SK-N-SH treated with all-trans-retinoic acid at 6 μM for 48 hours (cell line): ENCODE measurements at places on chromosomes 3 and 15.

DNA sequence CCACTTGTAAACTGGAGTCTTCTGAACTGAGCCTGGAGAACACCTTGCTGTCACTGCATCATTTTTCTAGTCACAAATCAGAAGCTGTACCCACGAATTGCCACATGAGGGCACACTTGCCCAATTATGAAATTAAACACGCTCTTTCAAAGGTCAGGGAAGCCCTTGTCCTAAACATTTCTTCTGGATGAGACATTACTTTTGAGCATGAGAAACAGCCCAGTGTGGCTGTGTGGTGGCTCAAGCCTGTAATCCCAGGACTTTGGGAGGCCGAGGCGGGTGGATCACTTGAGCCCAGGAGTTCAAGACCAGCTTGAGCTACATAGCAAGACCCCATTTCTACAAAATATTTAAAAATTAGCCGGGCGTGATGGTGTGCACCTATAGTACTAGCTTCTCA lies 27.5 kb upstream of the CFAP161 start:
- peak; percentile 90 for ATAC-seq

DNA sequence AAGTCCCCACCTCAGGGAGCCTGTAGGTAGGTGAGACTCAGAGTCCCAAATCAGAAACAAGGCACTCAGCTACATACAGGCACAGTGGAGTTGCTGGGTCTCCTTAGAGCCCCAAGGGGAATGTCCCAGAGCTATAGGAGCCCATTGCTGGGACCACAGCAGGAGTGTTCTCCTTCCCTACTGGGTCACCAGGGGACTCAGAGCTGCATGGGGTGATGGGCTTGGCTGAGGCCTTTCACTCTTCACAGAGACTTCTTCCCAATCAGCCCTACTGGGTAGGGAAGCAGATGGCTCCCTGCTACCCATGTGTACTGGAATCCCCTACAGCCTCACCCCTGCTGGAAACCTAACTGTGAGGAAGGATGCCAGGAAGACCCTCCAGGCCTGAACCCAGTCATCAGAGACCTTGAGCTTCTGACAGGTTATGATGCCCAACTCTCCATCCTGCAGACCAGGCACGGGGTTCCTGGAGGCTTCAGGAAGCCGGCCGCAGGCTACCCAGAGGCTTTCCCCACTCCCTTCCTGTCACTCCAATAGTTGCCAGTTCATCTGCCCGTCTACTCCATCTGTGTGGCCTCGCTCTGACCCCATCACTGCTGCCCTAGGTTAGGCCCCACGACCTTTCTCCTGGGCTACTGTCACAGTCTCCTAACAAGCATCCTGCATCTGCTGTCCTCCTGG lies 24.0 kb downstream of the RASGRF1 start:
- no peak for ATAC-seq

- peak; percentile 46 for ATAC-seq
Observed at GRCh38 chr15:57323806-57324589, 52.3 kb upstream of the CGNL1 start.

DNA sequence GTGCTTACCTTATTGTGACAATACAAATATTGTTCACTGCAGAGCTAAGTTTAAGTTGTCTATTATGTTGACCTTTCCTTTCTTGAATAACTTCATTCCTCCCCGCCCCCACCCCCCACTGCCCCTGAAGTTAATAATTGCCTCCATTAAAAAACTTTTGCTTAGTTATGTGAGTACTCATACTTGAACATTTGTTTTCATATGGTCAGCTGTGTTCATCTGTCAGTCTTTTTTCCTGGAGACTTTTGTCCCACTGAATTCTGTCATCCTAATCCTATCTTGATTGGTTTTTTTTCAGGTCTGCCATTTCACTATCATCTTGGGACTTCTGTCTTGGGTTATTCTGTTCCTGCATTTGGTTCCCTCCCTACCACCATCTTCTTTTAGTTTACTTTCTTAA lies 8.5 kb downstream of the SLC25A36 start:
- ATAC-seq: no peak

DNA sequence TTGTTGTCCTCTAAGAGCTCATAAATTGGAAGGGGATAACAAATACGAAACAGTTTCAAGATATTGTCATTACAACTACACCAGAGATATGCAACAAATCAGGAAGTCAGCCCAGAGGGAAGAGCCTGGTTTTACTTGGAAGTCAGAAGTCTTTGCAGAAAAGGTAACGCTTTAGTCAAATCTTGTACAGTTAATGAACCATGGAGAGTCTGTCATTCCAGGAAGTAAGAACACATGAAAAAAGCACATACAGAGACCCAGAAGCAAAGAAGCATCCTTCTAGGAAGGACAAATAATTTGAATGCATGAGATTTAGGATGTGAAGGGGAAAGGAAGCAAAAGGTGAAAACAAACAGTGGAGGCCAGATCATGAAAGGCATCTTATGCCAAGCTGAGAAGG lies 19.6 kb downstream of the DYNC1LI1 start:
- ATAC-seq: no peak

GRCh38 chr3:46356909-46357308 lies 3.0 kb downstream of the CCR2 start:
- ATAC-seq: no peak

GRCh38 chr15:100201376-100202280 lies 140.1 kb downstream of the ADAMTS17 start:
- ATAC-seq: no peak; the same call in 2 of the 3 replicates

- no peak for ATAC-seq
Observed at GRCh38 chr3:23319366-23320312, 116.5 kb downstream of the UBE2E2 start.

DNA sequence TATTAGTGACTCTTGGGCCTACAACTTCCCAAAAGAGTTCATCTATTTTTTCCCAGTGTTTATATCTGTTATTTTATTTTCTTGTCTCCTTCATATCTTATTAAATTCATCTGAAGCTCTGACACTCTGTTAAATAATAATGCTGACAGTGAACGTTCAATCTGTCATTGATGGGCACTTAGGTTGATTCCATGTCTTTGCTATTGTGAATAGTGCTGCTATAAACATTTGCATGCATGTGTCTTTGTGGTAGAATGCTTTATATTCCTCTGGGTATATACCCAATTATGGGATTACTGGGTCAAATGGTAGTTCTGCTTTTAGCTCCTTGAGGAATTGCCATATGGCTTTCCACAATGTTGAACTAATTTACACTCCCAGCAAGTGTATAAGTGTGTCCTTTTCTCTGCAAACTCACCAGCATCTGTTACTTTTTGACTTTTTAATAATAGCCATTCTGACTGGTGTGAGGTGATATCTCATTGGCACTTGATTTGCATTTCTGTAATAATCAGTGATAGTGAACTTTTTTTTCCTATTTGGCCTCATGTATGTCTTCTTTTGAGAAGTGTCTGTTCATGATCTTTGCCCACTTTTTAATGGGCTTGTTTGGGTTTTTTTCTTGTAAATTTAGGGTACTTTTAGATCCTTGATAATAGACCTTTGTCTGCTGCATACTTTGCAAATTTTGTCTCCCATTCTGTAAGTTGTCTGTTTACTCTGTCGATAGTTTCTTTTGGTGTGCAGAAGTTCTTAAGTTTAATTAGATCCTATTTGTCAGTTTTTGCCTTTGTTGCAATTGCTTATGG lies 122.5 kb downstream of the LEKR1 start:
- no peak for ATAC-seq

DNA sequence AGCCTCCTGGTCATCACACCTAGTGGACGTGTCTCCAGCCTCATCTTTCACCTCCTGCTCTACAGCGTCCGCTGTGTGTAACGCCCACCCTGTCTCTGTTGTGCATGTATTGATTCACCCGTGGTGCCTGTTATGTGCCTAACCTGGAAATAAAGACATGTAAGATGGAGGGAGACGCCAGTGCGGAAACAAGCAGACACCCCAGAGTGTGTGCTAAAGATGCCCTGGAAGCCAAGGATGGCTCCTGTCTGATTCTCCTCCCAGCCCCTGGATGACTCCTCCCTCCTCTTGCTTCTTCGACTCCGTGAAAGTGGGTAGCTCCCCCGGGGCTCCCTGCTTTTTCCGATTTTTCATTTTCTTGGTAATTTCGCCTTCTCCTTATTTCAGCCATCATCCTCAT lies 241.8 kb downstream of the ADAMTS17 start:
- no peak for ATAC-seq

GRCh38 chr3:171748064-171748924 lies 62.0 kb downstream of the PLD1 start:
- no peak for ATAC-seq

- ATAC-seq: no peak
Observed at GRCh38 chr3:128397484-128397883, 69.2 kb downstream of the DNAJB8 start.

GRCh38 chr15:95489103-95489502 lies 841.4 kb upstream of the NR2F2 start:
- no peak for ATAC-seq

DNA sequence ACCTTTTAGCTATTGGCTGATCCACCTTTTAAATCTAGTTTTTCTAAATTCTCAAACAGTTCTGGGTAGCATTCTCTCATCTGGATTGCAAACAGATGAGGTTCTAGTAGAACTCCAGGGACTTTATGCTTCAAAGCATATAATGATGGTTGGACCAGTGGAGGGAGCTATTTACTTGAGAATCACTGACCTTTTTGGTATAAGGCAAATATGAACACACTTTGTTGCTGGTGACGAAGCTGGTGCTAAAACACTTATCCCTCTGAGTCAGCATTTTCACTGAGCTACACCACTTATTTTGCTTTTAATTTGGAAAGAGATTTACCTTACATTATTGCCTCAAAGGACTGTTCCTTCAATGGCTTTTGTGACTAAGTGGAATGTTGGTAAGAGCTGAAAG lies 58.6 kb upstream of the SLITRK3 start:
- no peak for ATAC-seq

GRCh38 chr15:74855857-74856256 lies 12.9 kb upstream of the ULK3 start:
- ATAC-seq: peak; percentile 31; the same call in 1 of the 3 replicates

DNA sequence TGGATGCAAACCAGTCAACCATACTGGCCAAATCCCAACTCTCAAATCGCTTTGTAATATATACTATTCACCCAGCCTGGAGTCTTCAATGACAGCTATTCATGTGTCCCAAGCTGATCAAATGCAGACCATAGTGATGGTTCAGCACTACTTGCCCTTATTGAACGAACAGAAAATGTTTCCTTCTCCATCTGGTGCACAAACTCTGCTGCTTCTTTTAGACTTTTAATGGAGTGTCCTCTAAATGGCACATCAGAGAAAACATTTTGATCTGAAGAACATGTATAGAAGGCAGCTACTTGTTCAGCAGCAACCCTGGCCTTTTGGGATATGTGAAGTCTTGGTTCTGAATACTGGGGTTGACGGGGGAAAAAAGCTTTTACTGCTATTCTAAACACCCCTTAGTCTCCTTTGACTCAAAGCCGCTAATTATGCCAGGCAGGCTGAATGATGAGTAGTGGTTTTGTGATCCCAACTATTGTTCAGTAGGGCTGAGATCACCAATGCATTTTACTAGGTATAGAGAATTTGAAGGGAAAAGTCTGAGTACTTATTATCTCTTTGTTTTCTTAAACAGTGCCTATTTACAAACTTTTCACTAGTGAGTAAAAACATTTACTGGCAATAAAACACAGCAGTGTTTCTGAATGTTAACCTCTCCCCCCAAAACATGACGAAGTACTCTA lies 781.2 kb downstream of the ROBO1 start:
- no peak for ATAC-seq

- peak; percentile 96 for ATAC-seq
Observed at GRCh38 chr15:89556413-89557262, 18.6 kb upstream of the TICRR start.

DNA sequence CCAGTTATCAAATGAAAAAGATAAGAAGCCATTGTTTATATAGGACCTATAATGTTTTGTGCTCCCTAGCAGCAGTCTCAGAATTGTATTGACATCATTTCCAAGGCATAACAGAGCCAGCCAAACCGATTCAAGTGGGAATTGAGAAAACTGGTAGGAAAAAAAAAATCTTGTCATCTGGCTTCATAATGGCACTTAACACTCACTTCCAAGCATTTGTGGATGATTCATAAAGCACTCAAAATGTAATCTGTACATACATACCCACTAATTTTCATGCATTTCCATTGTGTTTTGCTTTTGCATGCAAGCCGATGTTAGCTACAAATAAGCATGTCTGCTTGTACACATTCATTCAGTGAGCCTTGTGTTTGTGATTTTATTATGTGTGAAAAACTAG lies 18.6 kb upstream of the TRPC1 start:
- ATAC-seq: peak; percentile 38; the same call in 1 of the 3 replicates

DNA sequence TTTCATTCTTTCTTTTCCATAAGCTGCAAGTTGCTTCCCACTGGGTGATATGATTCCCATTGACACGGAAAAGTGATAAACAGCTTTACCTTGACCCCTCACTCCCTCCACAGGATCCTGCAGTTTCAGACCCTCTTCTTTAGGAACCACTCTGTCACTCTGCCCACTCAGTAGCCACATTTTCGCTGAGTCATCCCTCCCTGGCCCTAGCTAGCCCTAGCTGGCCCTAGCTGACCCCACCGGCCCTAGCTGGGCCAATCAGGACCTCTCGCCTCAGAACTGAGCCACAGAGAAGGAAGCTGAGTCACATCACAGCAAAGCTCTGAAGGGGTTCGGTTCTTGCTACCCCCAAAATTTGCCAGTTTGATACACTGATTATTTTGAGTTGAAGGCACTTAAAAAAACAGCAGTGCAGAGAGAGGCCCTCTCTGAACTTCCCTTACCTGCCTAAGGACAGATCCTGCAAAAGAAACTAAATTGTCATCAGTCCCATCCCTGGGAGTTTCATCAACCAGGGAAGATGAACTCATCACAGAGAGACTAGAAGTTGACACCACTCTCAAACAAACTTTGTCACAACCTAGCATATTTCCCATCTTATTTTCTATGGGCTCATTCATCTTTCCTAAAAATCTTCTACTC lies 233.5 kb upstream of the PROK2 start:
- ATAC-seq: no peak

DNA sequence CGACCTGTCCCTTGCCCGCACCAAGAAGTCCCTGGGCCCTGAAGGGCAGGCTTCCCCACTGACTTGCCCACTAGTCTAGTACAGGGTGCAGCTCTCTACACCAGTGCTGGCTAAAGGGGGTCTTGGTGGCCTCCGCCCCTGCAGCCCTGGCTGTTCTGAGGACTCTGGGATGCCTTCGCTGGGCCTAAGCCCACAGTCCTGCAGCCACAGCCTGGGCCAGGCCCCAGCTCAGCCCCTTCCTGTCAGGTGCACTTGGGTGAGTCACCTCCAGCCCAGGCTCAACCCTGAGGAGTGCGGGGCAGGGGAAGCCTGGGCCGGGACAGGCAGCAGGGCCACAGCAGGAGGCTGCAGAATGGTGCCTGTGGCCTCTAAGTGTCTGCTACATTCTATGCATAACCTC lies 971 bp downstream of the C3orf22 start:
- ATAC-seq: peak; percentile 40; the same call in 2 of the 3 replicates

DNA sequence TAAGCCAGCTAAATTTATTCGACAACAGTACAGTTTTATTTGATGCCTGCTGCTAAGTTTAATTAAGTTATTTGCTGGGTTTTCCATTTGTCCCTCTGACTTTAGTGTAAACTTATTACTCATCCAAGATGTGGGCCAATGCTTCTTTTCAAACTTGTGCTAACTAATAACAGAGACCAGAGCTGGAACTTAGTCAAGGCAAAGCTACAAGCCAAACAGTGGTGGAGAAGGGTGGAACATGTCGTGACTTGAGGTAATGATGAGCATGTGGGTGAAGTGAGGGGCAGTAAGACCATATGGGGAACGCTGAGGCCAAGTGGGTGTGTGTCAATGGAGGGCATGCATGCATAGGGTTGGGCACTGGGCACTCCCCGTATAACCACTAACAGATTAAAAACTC lies 63.9 kb downstream of the NMD3 start:
- no peak for ATAC-seq

- ATAC-seq: no peak
Observed at GRCh38 chr3:105422645-105423044, 55.9 kb downstream of the ALCAM start.
